ENCODE measurements at places on chromosomes 7 and 10.

DNA sequence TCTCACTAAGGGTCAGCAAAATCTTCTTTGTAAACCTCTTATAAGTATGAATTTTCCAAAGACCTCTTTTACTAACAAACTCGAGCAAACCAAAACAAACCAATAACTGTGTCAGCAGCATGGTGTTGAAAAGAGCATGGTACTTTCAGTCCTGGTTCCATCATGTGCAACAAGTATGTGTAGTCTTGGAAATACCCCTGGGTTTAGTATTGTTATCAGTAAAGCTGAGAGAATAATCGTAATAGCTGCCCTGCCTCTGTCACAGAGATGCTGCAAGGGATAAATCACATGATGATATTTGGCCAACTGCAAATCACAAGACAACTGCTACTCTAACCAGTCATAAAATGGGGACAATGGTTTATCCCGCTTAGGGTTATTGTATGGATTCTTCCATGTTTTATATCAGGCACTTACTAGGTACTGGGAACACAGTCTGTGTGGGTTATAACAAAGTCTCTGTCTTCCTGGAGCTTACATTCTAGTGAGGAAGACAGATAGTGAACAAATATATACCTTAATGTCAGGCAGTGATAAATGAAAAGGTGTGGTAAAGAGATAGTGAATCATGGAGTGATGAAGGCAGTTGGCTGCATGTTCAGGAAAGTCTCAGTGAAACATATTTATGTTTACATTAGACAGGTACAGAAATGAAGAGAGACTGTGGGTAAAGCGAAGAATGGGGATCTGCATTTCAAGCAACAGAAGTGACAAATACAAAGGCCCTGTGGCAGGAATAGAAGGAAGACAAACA lies 60.5 kb upstream of the C10orf90 start:
- DNase-seq, result no peak

DNA sequence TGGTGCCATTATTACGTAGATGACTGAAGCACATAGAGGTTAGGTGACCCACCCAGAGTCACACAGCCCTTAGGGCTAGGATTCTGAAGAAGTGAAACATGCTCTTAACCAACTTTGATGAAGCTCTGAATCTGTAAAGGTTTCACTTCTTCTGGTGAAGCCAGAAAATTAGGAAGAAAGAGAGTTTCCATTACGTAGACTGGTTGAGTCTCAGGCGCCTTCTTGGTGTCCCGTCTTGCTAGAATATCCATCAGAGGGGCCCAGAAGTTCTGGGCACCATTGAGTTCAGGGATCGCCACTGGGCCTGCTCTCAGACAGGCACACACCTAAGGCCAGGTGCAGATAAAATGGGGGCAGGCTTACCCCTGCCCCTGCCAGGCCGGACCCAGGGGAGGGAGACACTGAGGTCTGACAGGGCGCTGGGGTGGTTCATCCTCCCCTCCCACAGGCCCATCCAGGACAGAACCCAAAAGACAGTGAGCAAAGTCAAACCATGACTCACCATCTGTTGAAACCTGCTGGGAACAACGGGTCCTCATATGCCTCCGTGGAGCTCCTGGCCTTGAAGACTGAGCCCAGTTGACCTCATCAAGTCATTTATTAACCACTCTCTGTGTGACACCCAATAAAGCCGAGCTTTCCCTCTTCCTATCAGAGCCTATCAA lies 33.2 kb downstream of the DRGX start:
- no peak for DNase-seq

- DNase-seq, result no peak
Observed at GRCh38 chr7:160958-161725, 31.2 kb upstream of the FAM20C start.

GRCh38 chr10:75546004-75546403 lies 114.6 kb downstream of the LRMDA start:
- no peak for DNase-seq

DNA sequence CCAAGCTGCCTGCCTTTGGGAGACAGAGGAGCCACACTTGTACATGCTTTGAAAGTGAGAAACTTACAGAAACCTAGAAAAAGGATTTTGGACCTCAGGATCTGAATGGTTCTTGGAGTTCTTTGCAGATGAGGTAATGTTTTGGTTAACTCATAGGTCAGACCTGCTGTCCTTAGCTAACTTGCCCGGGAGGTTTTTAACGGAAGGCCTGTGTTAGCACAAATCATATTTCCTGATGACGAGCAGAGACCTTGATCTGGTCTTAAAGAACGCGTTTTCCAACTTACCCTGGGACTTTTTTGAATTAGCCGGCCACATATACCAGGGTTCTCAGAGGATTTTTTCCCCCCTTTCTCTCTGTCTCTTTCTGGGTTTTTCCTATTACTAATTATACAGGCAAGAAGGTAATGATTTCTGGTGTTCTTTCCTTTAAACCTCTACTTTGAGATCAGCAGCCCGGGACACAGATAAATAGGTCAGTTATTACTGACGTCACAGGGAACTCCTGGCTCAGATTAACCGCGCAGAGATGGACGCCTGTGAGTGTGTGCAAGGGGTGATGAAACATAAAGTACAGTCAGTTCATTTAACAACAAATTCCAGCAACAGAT lies 101.7 kb upstream of the KLF6 start:
- peak; percentile 90 for DNase-seq

DNA sequence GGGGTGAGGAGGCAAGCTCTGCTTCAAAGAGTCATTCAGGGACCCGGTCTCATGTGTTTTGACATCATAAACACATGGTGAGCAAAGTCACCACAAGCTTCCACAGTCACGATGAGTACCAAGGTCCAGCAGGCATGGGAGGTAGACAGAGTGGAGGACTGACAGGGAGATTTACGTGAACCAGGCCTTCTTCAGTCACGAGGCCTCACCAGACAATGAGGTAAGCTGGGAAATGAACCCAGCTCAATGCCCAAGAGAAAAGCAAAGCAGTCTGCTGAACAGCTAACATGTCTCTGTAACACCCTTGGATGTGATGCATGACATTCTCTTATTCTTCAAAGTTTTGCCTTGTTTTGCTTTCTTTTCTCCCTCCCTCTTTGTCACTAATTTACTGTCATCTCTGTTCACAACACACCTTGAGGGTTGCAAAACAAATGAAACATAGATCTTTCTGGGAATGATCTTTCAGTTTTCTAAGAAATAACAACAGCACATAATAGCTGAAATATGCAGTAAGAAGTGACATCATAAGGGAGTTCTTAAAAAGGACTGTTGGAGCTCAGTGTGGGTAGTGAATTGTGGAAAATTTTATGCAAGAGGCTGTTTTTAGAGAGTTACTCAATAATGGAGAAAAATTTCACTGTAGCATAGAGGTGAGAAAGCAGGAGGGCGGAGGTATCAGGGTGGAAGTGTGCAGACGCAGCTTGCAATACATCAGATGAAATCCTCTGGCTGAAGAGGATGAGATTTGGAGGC lies 9.0 kb downstream of the PPP1R17 start:
- no peak for DNase-seq

DNA sequence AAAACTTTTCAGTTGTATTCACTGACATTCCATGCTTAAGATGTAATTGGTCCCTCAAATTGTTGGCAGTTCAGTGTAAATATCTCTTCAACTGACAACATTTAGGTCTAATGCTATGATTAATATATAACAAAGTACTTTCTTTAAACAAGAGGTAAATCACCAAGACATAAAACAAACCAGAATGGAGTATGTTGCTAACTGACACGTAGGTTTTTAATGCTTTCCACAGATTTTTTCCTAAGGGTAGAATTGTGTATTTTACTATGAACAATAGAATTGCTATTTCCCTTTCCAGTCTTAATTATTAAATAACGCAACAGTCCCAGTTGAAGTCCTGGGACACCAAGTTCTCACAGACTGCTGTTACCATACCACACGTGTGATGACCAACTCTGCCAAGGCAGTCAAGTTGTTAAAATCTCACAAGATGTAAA lies 4.1 kb downstream of the JCAD start:
- peak; percentile 65 for DNase-seq

DNA sequence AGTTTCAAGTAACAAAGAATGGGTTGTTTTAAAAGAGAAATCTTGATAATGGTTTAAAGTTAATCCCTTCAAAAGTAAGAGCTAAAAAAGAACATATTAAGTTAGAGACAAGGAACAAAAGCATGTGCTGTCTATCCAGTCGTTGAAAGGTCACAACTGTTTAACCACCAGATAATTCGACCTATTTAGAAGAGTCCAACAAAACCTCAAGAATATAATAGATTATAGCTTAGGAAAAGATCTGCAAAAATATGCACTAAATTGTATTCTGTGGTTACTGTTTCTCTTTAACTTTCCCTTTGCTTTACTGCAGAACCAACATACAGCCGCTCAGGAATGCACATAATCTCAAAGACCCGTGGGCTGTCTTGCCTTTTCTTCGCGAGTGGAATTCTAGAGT lies 74.9 kb downstream of the PCGF5 start:
- DNase-seq, result no peak

DNA sequence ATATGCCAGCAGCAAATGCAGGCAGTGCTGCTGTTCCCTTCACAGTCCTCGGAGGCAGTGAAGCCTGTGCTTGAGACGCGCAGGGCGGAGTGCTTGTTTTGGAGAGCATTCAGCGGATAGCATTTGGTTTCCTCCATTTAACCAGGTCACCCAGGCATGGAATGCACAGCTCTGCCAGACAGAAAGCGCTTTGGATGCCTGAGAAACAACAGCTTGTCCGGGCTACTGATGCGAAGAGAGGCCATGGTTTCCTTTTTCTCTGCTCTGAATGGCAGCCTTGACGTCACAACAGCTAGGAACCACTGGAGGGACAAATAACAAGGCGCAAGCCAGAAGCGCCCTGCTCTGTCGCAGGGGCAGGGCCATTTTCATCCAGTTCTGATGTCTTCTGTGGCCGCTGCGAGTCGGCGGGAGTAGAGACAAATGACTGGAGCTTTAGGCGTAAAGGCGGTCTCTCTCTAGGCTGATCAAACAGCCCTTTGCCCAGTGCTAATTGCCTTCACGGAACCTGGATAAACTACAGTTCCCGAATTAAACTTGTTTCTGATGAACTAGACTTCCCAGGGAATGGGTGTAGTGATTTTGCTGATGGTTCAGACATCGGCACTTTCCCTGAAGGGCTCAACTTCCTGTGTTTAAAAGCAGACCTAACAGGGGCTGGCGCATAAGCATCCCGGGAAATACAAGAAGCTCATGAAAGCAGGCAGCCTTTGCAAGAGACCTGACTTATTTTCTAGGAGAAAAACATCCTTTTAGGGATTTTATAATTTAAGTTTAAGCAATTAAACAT lies 187.6 kb upstream of the KLF14 start:
- peak; percentile 40 for DNase-seq

- no peak for DNase-seq
Observed at GRCh38 chr7:156725073-156725472, 84.5 kb downstream of the RNF32 start.

DNA sequence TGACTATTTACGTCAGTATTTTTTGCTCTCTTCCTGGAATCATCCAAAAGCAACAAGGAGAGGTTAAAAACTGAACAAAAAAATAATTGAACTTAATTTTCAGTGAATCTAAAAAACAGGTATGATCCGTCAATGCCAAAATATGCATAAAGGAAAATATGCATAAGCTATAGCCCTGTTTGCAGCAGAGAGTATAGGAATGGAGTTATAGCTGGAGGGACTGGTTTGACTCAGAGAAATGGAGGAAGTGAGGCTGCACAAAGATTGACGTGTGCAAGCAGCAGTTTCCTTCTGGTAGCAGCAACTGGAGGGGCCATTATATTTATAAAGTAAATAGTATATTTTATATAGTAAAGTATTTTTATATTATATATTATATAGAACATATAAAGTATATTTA lies 37.1 kb downstream of the GNG11 start:
- no peak for DNase-seq

DNA sequence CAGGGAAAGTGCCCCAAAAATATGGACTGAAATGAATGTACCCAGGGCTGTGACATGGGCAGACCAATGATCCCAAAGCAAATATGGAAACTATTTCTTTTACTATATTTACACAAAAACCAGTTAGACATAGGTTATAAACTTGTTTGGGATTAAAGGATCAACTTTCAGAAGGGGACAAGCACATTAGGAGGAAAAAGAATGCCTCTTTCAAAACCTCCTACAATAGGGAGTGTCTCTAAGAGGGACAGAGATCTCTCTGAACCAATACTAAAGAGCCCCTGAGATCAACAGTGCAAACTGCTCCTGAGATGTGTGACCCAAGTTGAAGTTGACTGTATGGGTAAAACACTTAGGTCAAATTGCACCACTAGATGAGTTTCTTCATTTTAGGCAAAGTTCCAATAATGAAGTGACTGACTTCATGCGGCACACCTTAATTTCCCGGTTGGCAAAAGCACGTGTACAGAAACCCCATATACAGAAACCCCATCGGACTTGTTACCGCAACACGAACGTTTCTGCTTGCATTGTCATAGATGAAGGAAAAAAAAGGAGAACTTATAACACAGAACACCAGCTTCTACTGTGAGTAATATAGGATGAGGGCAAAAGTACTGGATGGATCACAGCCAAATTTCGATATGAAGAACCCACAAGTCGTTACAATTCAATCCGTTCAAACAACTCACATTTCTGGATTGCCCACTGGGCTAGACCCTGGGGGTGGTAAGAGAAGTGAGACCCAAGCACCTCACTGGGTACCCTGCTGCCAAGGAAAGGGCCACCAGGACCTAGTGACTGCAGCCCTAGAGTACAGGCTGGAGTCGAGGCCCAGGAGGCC lies 4.3 kb downstream of the SVIL start:
- no peak for DNase-seq

DNA sequence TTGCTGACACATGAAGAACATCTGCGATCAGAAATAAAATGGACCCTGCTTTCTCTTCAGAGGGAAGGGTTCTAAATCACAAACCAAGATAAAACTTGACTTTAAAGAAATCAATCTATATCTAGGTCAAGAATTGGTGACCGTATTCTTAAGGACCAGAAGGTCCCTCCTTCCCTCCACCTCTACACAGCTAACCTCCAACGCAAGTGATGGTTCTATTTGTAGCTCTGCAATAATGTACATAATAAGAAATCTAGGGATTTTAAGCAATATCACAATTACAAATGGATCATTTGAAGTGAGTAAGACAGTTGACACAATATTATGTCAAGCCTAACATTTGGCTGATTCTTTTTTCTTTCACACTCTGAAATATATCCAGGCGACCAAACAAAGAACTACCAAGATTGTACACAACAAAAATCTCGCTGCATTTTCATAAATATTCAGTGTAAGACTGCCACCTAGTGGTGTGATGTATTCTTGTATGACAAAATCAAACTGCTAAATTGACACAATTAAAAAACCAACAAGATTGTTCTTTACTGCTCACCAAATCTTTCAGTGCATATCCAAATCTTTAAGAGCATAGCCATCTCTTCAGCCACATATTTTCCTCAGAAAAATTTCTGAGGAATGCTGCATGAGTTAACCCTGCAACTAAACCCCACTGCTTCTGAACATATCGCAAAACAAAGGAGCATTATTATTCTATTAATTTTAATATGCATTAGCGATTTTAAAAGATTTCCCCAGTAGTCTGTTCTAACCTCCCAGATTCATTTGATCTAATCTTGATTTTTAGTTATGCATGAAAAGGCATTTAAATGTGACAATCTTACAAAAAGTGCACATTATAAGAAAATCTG lies 44.5 kb downstream of the ICA1 start:
- DNase-seq, result peak; percentile 46
